ENCODE measurements at places on chromosomes 13 and 19.
A peak's percentile ranks its signal among the peaks of the same experiment; 100 is the strongest.

DNA sequence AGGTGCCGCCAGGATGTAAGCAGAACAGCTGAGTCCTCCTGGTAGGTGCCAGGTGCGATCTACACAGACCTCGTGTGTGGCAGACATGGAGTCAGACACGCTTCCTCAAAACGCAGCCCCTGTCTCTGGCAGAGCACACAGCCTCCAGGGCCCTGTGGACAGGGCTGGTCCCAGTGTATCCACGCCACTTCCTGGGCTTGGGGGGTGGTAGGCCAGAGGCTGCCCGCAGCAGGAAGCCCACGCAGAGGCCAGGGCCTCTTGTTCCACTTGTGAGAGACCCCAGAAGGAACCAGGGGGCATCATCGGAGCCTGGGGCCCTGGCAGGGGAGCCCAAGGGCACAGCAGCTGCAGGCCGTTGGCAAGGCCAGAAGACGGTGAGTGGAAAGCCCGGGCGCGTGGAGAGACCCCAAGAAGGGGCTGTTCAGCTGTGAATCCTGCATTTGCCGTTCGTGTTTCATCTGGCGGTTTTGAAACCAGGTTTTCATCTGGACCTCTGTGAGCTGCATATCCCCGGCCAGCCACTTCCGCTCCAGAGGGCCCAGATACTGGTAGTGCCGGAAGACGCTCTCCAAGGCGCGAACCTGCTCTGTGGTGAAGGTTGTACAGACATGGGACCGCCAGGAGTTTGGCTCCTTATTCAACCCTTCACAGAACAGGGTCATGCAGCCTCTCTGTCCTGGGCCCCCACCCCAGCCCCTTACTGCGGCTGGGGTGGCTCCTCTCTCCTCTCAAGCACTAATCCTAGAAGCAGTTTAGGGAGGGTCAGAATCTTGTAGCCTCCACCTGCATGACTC is 25.1 kb upstream of the SLITRK1 start:
- no peak for DNase-seq

DNA sequence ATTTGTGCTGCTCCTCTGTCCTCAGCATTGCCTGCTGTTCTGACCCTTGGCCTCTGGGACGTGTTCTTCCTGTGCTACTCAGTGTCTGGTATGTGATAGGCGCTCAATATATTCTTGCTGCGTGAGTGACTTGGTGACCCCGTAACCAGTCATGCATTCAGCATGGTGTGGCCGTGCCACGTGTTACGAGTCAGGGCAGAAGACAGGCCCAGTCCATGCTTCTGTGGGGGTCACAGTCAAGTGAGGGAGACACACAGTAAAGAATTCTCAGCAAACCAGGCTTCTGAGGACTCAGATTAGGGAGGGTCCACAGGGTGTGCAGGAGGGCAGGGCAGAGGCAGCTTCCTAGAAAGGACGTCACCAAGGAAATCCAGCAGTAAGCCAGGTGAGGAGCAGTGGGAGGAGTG is 7.9 kb downstream of the PPP1R37 start:
- DNase-seq: no peak

GRCh38 chr13:25167382-25168174 is 4.5 kb downstream of the AMER2 start:
- no peak for DNase-seq

- no peak for DNase-seq
Measured at GRCh38 chr13:103605546-103606326, 539.5 kb upstream of the SLC10A2 start.

GRCh38 chr19:10112037-10112761 is 706 bp downstream of the P2RY11 start:
- DNase-seq: peak; percentile 72

DNA sequence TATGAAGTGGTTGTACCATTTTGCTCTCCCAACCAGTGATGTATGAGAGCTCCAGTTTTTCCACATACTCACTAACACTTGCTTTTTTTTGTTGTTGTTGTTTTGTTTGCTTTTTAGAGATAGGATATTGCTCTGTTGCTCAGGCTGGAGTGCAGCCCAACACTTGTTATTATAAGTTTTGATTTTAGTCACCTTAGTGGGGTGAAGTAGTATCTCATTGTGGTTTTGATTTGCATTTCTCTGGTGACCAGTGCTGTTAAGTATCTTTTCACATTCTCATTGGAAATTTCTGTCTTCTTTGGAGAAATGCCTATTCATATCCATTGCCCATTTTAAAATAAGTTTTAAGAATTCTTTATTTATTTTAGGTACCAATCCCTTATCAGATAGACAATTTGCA is 31.3 kb downstream of the CYP4F22 start:
- DNase-seq: no peak

- no peak for DNase-seq
Measured at GRCh38 chr19:42255766-42256745, 1.1 kb upstream of the ERF start.

DNA sequence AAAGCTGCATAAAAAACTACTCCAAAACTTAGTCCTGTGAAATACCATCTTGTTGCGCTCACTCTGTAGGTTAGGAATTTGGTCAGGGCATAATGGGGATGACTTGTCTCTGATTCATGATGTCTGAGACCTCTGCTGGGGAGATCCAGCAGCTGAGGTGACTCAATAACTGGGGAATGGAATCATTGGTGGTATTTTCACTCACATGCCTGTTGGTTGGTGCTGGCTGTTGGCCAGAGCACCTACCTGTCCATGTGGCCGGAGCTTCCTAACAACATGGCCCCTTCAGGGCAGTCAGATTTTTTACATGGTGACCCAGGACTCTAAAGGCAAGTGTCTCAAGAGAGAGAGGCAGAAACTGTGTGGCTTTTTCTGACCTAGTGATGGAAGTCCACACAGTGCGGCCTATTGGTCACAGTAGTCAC is 7.4 kb upstream of the ESD start:
- no peak for DNase-seq

GRCh38 chr13:80740071-80740470 is 399.1 kb upstream of the SPRY2 start:
- no peak for DNase-seq

DNA sequence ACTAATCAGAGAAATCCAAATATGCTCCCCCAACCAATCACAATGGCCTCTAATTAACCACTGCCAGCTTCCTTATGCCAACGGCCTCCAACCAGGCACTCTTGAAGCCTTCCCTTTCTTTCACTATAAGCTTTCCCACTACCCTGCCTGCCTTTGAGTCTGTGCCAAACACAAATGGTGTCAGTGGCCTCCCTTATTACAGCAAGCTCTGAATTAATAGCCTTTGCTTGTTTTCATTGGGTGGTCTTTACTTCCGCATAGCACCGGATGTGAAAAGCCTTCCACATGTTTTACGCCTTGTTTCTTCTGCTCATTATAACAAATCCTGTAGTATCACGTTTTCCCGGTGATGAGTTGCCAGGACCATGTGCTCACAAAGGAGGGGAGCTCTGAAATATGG is 1.4 kb upstream of the EDDM13 start:
- DNase-seq: no peak

DNA sequence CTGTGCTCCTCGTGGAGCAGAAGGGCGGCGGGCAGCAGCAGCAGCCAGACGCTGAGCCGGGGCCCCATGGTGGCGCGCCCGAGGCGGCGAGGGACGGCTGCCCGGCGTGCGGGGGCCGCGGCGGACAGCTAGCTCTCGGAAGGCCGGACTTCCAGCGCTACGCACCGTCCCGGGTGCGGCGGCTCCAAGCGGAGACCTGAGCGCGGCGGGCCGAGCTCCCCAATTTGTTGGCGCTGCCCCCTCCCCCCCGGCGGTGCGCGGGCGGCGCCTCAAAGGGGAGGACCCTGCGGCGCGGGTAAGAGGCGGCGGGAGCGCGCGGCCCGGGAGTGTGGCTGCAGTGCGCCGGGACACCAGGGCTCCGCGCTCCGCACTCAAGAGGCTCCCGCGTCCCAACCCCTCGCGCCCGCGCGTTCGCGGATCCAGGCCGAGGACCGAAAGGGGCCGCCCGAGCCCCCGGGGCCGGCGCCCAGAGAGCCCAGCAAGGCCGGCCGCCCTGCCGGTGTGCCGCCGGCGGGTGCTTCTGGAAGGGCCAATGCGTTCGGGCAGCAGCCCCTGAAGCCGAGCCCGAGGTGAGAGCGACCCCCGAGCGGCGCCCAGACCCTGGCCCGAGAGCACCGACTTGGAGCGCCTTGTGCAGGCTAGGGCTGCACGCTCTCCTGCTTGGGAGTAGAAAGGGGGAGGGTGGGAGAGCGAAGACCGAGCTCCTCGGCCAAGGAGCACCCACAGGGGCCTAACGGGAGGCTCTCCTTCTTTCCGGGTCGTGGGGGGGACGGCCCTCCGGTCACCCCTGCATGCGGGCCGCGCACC is at the start of the genes COL4A1 and COL4A2:
Gene COL4A1 (minus strand): TSS at position 198 of the 807 bp plus-strand sequence. CDS start 130 bp downstream, at position 68.
Gene COL4A2 (plus strand): TSS at position 325 of the 807 bp plus-strand sequence. CDS start 620 bp downstream, outside the sequence.
- DNase-seq: no peak

DNA sequence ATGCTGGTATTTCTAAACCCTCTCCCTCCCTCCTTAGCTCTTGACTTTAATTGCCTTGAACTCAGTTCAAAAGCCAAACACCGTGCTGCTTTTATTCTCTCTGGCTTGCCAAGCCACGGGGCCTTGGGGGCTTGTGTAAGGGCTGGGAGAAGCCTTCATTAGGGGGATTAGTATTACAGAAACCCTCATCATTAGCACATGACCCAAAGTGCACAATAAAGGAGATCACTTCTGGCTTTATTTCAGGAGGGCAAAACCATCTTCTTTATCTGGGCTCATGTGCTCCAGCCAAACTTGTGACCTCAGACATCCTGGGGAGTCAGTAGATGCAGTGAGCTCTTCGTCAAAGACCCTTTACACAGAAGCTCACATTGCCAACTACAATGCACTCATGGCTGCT is at the start of gene DCT:
Gene DCT (minus strand): TSS at position 67 of the 400 bp plus-strand sequence. CDS start 427 bp downstream, outside the sequence.
- no peak for DNase-seq

GRCh38 chr13:41178040-41178439 is 16.3 kb downstream of the KBTBD7 start:
- no peak for DNase-seq

DNA sequence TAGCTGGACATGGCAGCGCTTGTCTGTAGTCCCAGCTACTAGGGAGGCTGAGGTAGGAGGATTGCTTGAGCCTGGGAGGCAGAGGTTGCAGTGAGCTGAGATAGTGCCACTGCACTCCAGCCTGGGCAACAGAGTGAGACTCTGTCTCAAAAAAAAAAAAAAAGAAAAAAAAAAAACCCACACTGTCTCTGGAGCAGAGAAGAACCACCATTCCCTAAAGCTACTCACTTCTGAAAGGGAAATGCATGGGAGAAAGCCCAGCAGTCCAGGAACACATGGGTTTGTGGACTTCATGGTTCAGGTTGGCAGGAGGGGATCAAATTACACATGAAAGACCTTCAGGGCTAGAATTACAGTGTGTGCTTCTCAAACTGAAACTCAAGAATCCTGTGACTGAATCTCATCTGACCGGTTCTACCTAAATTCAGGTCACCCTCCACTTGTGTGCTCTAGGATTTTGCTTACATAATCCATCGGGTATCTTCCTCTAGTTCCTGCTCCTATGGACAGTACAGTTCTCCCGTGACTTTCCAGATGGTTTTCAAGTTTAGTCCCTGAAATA is 30.2 kb upstream of the CPB2 start:
- no peak for DNase-seq

DNA sequence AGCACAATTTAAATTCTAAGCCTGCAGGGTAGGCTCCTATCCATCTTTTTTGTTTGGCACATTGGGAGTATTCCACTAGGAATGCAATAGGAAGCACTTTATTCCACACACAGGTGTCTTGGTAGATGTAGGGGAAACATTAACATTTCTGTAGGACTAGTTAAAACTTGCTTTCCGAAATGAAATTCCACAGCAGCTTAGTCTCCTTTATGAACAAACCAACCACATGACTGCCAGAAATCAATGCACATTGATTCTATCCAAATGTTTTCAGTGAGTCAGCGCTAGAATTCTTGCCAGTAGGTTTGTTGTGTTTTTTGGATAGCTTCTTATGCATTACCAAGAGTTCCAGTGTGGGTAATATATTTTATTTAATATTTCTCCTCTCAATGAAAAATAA is 207.9 kb upstream of the CSNK1A1L start:
- DNase-seq: no peak

GRCh38 chr19:46131485-46132143 is 7.1 kb upstream of the IGFL3 start:
- DNase-seq: no peak
